ENCODE measurements at places on chromosomes 7 and 10. TPM values are rescaled to one million over a fixed set of nuclear protein-coding genes. Genes with fewer than 3 reads are reported as not detected.

DNA sequence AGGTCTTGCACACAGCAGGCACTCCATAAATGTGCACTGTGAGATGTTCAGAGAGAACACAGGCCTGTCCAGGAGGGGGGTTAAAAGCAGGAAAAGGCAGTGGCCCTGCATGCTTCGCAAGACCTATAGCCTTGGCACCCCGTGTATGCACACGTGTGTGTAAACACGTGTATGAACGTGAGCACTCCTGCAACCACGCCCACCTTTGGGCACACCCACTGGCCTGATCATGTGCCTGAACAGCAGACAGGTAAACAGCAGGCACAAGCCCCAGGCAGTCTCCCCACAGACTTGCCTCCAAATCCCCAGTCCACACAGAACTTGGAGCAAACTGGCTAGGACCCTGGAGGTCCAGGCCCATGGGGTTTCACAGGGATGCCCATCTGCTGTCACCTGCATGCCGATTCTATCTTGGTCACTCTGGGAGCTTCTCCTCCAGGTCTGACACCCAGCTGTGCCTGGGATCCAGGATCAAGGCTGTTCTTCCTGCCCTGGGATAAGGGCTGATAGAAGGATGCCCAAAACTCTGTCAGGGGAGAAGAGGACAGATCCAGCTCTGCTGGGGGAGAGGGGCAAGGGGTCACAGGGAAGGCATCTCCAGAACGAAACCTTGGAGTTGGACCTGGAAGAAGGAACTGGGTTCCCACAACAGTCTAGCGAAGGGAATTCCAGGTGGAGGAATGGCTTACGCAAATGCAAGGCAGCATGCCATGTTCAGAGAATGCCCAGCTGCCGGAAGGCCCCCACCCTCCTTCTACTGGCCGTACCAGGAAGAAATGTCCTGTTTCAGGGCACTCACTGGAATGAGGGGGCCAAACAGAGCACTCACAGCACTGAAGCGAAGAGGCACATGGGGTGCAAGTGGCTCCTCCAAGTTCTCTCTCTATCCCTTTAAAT lies 14.3 kb upstream of the ZMIZ1 start:
- no peak for DNase-seq
- no peak overlapping the region for H3K27ac ChIP-seq
- no peaks in the 10 kb centered on the region for H3K36me3 ChIP-seq
- H3K4me3 ChIP-seq: no peak overlapping the region

GRCh38 chr10:122550983-122551382 lies 9.6 kb upstream of the DMBT1 start:
- no peak overlapping the region for H3K27ac ChIP-seq
- H3K27me3 ChIP-seq: no peaks in the 10 kb centered on the region
- H3K4me1 ChIP-seq: peaks cover 8% of the 10 kb centered on the region

Gene GPR26
- total RNA-seq: not detected

GRCh38 chr7:55099821-55100543 lies 81.2 kb downstream of the EGFR start:
- H3K27ac ChIP-seq: no peak overlapping the region

- no peaks in the 10 kb centered on the region for H3K27me3 ChIP-seq
- peaks cover 23% of the 10 kb centered on the region for H3K36me3 ChIP-seq
- no peak overlapping the region for H3K4me3 ChIP-seq
- no peak for DNase-seq
These were observed 157.3 kb downstream of the SND1 start for GRCh38 chr7:127809261-127809702.

DNA sequence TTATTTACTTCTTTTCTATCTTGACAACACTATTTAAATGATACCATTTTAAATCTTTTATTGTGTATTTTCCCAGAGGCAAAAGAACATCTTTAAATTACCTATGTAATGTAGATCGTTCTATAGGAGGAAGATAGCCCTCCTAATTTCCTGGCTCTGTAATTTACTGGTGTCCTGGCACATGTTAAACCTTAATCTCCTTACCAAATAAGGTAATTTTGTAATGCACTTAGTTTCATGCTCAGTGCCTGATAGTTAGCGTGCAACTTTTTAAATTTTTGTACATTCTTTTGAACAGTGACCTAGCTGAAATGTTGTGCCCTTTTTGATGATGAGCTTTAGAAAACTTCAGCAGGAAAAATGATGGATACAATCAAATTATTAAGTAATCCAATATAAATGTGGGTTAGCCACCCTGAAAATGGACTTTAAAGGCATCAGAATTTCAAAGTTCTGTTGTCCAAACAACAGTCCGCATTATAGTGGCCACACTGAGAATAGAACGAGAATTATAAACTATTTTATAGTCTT lies 81.4 kb downstream of the ABCB5 start:
- no peaks in the 10 kb centered on the region for H3K27me3 ChIP-seq
- H3K4me3 ChIP-seq: no peak overlapping the region
- no peaks in the 10 kb centered on the region for H3K36me3 ChIP-seq
- no peak overlapping the region for H3K27ac ChIP-seq

DNA sequence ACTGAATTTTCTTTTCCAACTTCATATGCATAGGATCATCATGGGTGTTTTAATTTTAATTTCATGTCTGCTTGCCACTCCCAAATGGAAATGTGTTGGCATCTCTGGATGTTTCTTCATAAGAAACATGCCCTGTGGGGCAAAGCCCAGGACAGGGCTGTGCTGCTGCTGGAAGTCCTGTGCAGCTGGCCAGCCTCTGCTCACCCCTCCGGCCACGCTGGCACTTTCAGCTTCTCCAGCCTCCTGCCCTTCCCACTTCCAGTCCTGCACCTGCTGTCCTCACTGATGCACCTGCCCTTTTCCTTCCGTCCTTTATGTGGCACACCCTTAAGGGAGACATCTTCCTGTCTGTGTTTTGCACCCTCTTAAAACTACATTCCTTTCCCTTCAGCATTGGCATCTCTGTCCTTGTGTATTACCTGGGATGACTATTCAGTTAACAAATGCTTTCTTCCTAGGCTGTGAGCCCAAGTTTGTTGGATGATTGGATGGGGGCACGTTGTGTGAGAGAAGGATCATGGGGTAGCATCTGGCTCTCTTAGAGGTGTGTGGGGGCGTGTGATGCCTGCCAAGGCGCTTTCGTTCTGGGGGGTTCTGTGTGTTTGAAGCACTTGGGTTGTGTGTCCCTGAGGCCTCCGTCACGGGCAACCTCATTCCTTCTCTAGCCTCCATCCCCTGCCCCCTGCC lies 56.8 kb downstream of the TCF7L2 start:
- peaks cover 64% of the 10 kb centered on the region for H3K27me3 ChIP-seq
- no peak for DNase-seq
- H3K36me3 ChIP-seq: no peaks in the 10 kb centered on the region
- peaks cover 13% of the 10 kb centered on the region for H3K4me1 ChIP-seq
- H3K4me3 ChIP-seq: no peak overlapping the region

Gene ESYT2
- total RNA-seq: 133 TPM

Gene LRRC72
- total RNA-seq: not detected

Gene AZGP1
- not detected for total RNA-seq

Gene RNF32
- total RNA-seq: 3.4 TPM

Gene FAM237B
- total RNA-seq: not detected

Gene ANAPC16
- 94.2 TPM for total RNA-seq

- no peaks in the 10 kb centered on the region for H3K36me3 ChIP-seq
- peak overlapping the region; percentile 18 for H3K4me3 ChIP-seq
- H3K27me3 ChIP-seq: peaks cover 15% of the 10 kb centered on the region
- peak; percentile 53 for DNase-seq
These were observed 9.3 kb upstream of the TMEM270 start for GRCh38 chr7:73851410-73852338.

DNA sequence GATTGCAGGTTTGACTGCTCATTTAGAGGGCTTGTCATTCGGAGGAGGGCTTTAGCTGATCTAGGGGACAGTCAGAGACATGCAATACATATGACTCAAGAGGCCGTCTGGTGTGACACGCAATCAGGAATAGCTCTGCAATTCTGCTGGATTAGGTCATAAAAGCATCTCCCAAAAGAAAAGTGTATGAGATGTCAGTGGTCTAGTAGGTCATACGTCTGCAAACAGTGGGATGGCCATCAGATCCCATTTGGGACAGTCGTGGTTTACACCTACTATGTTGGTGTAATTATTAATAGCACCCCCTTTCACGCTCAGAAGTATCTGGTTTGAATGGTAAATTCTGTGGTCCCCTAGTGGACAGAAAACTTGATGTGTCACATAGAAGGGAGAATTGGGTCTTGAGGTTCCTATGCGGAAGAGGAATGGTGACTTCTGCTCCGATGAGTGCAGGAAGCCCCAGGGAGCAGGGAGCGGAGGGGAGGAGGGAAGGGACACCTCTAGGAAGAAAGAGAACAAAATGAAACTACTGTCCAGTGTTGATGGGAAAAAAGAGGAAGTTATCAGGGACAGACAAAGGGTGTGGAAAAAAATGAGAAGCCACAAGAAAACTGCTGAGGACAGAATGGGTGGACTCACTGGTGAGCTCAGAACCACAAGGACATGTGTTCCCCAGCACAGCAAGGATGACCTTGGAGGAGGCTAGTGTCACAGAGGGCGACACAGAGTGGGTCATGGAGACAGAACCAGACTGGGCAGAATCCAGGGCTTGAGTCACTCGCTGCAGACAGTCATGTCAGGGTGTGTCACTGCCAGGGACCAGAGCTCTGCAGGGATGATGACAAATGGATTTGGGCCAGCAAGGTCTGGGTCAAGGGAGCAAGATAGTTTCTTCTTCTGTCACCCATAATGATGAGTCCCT lies 59.9 kb downstream of the MAP3K8 start:
- DNase-seq: no peak
- H3K4me3 ChIP-seq: no peak overlapping the region
- H3K27ac ChIP-seq: no peak overlapping the region
- H3K36me3 ChIP-seq: peaks cover 5% of the 10 kb centered on the region

DNA sequence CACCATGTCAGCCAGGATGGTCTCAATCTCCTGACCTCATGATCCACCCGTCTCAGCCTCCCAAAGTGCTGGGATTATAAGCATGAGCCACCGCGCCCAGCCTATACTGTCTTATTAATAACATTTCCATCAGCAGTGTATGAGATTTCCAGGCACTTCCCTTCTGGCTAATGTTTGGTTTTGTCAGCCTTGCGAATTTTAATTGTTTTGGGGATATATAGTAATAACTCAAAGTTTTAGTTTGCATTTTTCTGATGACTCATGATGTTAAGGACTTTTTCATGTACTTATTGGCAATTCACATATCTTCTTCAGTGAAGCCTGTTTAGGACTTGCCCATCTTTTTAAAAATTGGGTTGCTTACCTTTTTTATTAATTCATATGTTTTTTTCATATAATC lies 76.0 kb downstream of the TMEM270 start:
- DNase-seq: no peak
- H3K36me3 ChIP-seq: no peaks in the 10 kb centered on the region
- H3K4me3 ChIP-seq: no peak overlapping the region
- peaks cover 15% of the 10 kb centered on the region for H3K27me3 ChIP-seq
- no peak overlapping the region for H3K27ac ChIP-seq
- H3K4me1 ChIP-seq: no peaks in the 10 kb centered on the region

GRCh38 chr7:16367115-16367514 lies 54.2 kb downstream of the CRPPA start:
- H3K36me3 ChIP-seq: no peaks in the 10 kb centered on the region
- no peak overlapping the region for H3K27ac ChIP-seq

DNA sequence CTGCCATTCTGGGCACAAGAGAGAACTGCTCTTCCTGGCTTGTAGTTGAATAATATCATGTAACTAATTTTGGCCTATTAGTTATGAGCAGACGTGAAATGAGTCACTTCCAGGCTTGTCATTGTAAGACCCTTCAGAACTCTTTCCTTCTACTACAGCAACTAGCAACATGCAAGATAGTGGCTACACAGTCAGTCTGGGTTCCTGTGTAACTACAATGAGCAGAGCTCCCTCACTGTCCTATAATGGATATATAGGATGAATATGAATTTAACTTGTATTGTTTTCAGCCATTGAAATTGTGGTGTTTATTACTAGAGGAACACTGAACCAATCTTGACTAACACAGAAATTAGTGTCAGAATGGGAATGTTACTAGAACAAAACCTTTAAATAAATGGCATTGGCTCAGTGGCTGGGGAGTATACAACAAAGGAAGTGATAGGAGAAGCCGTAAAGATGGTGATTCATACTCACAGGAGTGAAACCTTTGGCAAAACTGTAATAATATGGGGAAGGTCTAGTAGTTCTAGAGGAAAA lies 2.9 kb upstream of the MTPN start:
- peak overlapping the region; percentile 62 for H3K4me3 ChIP-seq
- H3K27ac ChIP-seq: peak overlapping the region; percentile 88
- no peak for DNase-seq
- H3K36me3 ChIP-seq: peaks cover 16% of the 10 kb centered on the region
- H3K4me1 ChIP-seq: peaks cover 59% of the 10 kb centered on the region

DNA sequence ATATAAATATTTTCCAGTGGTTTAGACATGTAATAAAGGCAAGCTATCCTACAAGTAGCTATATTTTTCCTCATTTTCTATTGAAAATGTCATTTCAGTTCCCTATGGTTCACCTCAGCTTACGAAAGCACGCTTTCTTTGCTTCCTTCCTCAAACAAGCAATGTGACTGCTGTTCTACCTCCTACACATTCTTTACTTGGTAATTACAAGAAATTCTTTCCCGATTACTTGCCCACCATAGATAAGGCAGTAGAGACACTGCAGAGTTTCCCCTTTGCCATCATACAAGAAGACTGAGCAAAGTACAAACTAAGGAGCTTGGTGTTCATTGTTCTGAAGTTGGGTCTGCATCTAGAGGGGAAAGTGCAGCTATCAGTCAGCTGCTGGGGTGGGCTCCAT lies 249.4 kb downstream of the CRPPA start:
- no peak overlapping the region for H3K4me3 ChIP-seq
- no peaks in the 10 kb centered on the region for H3K36me3 ChIP-seq
- H3K27ac ChIP-seq: no peak overlapping the region
- H3K27me3 ChIP-seq: no peaks in the 10 kb centered on the region
- no peak for DNase-seq

GRCh38 chr7:124426621-124427020 lies 339.0 kb downstream of the GPR37 start:
- no peaks in the 10 kb centered on the region for H3K36me3 ChIP-seq
- no peaks in the 10 kb centered on the region for H3K4me1 ChIP-seq
- no peak overlapping the region for H3K27ac ChIP-seq
- H3K4me3 ChIP-seq: no peak overlapping the region
- H3K27me3 ChIP-seq: no peaks in the 10 kb centered on the region
- DNase-seq: no peak

Gene OGDHL
- total RNA-seq: not detected

DNA sequence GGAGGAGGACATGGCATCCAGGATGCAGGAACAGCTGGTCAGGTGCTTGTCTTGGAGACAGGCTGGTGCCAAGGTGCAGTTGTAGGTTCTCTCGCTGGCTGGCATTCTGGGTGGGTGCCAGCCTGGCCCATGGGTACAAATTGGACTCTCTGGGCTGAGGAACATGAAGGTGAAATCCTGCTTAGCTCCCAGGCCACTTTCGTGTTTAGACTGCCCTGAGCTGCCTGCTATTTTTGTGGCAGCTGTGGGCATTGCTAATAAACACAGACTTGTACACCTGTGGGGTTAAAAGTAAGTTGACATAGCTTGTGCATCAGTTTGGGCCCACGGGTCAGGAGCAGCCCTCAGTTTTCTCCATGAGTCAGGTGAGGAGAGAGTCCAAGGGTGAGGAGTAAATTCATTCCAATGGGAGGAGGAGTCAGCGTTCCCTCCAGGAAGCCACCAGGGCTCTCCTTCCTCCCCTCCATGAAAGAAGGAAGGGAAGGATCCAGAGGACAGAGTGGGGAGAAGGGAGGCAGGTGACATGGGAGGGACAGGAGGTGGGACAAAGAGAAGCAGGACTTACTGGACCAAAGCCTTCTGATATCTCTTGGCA lies 380.0 kb downstream of the GLRX3 start:
- no peak overlapping the region for H3K27ac ChIP-seq
- no peaks in the 10 kb centered on the region for H3K4me1 ChIP-seq
- H3K36me3 ChIP-seq: peaks cover 3% of the 10 kb centered on the region
- no peak overlapping the region for H3K4me3 ChIP-seq
- DNase-seq: no peak

Gene PLXNA4
- total RNA-seq: 1.4 TPM
